ENCODE measurements at places on chromosomes 7 and 10.

DNA sequence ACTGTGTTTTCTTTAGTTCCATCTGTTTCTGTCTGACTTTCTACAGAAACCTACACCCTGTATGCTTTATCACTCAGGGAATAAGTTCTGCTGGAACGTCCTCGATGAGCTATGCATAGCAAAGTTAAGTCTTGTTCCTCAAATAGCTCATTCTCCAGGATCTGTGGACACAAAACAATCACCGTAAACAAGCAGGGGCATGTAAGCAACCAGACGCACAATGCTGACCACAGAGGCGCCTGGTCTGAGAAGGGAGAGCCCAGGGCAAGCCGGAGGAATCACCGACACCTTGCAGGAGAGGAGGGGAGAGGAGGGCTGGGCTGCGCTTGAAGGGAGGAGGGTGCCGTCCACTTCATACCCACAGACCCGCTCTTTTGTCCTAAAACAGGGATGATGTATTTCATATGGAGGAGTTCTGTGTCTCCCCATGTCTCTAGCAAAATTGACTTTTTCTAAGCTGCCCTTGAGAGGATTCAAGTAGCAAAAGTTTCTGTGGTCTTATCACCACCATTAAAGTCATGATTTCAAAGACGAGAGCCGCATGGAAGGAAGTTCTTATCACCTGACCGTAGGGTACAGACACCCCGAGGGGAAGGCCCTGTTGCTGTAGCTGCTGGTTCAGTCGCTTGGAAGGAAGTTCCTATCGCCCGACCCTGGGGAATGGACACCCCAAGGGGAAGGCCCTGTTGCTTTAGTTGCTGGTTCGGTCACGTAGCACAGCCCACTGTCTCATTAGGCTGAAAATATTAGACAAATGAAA, 14.3 kb downstream of the CALML3 start:
- no peak for DNase-seq

DNA sequence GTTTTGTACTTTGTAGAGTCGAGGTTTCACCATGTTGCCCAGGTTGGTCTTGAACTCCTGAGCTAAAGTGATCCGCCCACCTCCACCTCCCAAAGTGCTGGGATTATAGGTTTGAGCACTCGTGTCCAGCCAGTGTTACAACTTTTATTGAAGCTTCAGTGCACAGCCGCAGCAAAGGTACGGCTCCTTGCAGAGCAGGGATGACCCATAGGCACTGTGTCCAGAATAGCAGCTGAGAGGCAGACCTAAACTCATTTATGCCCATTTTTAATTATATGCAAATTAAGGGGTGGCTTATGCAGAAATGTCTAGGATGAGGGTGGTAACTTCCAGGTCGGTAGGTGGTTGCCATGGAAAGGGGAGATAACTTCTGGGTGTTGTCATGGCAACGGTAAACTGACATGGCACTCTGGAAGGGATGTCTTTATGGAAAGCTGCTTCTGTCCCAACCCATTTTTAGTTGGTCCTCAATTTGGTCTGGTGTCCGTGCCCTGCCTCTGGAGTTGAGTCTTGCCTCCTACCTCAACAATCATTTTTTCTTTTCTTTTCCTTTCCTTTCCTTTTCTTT, 22.7 kb downstream of the NYAP1 start:
- DNase-seq: no peak

- DNase-seq: no peak
These were observed 427.1 kb upstream of the GALNT17 start for GRCh38 chr7:70704831-70705346.

DNA sequence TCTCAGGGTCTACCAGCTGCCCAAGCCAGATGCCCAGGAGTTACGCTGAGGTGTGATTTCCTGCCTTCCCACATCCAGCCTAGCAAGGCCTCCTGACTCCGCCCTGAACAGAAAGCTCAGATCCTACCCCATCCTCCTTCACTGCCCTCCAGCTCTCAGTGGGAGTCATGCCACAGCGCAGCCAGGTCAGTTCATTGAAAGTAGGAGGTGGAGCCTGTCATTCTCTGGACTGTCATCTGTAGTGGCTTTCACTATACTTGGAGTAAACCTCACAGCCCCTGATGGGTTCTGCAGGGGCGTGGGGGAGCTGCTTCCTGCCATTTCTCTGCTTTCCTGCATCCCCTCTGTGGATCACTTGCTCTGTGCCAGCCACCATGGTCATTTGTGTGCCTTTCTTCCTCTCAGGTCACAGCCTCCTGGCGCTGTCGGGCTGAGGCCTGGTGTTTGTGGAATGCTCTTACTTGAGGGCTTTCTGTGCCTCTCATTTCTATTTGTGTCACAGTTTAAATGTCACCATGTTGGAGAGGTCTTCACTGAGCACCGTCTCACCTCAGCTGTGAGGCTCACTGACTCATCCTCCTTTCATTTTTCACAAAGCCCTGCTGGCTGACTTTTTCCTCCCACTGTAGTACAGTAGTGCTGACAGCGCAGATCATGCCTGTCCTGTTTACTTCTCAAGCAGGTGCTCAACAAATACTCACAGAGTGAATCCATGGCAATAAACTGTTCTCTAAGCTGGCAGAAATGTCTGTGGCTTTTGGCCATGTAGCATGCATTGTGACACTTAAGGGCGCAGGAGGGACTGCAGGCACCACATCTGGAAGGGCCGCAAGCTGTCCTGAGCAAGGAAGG, 61.0 kb upstream of the TMEM248 start:
- DNase-seq: no peak

- no peak for DNase-seq
These were observed 81.6 kb downstream of the MGMT start for GRCh38 chr10:129548600-129548999.
